Stimulated activated CD8-positive, alpha-beta memory T cell treated with anti-CD3 and anti-CD28 coated beads, Interleukin-4, amount 100 ng/mL, for 24 hours (primary cell): ENCODE measurements at places on chromosomes 12 and 14.

DNA sequence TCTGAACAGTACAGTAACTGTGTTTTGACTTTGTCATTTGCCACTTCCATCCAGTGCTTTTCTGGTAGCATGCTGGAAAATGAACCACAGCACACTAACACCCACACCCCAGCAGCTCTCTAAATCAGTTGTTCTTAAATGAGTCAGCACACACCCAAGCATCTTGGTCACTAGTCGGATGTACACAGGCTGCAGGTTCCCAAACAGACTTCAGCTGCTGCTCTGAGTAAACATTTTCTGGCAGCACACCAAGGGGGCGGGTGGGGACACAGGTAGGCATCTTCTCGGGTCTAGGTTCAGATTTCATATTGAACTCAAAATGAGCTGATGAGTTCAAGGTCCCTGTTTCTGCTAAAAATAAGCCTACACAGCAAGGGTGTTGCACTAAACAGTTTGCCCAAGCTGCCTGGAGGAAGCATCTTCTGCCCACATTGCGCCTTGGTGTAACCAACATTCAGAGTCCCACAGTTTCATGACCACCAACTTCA is 39.8 kb downstream of the IFNG start:
- peak; percentile 62 for DNase-seq

- DNase-seq = no peak
Measured at GRCh38 chr12:45379261-45379660, 163.4 kb downstream of the ANO6 start.

DNA sequence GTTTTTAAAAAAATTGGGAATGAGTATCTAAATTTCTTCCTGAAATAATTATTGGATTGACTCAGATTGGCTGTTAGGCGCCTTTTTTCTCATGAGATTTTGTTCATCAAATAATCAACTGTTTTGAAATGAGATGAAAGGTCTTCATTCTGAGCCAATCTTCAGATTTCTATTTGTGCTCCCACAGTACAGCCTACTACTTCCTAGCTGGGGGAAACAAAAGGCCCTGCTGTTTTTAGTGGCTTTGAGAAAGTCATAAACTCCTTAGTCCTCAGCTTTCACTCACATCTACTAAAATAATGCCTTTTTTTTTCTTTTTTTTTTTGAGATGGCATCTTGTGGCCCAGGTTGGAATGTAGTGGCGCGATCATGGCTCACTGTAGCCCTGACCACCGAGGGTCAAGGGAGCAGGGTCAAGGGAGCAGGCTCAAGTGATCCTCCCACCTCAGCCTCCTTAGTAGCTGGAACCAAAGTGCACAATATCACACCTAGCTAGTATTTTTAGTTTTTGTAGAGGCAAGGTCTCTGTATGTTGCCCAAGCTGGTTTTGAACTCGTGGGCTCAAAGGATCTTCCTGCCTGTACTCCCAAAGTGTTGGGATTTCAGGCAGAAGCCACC is 15.2 kb downstream of the NACA start:
- no peak for DNase-seq

GRCh38 chr12:83904175-83904574 is 1008.4 kb downstream of the SLC6A15 start:
- no peak for DNase-seq

GRCh38 chr12:66345956-66346355 is 43.7 kb downstream of the HELB start:
- DNase-seq = no peak

- DNase-seq = no peak
Measured at GRCh38 chr14:61221906-61222305, 59.2 kb downstream of the TMEM30B start.

DNA sequence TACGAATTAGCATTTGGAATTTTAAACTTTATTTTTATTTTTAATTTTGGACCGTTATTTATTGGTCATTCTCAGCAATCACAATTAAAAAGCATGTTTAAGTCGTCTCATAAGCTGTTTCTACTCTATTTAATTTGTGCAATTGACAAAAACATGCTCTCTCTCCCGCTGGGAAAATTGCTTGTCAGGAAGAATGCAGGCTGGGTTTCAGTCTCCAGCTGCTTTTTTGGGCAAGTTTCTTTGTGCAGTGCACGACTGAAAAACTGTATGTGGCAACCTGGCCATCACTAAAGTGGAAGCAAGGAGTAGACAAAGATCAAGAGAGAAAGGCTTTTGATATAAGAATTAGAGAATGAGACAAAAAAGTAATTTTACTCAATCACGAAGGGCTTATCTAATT is 941.5 kb upstream of the MDGA2 start:
- no peak for DNase-seq

DNA sequence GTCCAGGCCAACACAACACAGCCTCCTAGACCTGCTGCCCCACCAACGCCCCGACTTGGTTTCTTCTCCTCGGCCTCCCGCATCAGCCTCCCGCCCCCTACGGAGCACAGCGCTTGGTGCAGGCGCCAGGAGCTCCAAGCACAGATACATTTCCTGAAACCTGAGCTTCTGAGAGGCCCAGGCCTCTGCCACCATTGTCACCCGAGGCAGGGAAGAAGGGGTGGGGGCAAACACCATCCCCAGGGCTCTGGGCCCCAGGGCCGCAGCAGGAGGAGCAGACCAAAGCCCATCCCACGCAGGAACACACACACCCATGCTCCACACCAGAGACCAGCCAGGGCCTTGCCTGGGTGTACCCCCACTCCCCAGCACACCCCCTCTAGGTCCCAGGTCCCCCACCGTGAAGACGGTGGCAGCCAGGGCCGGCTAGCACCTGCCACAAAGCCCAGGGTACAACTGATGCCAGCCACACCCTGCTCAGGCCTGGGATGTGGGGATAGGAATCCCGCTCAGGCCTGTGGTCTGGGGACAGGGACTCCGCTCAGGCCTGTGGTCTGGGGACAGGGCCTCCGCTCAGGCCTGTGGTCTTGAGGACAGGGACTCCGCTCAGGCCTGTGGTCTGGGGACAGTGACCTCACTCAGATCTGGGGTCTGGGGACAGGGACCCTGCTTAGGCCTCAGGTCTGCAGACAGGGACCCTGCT is 5.4 kb downstream of the JAG2 start:
- DNase-seq = no peak

GRCh38 chr12:116015525-116015924 is 262.0 kb downstream of the MED13L start:
- no peak for DNase-seq

- no peak for DNase-seq
Measured at GRCh38 chr14:55025948-55026347, 951 bp downstream of the WDHD1 start.

GRCh38 chr14:103003850-103004249 is 53.5 kb downstream of the CDC42BPB start:
- DNase-seq = no peak

DNA sequence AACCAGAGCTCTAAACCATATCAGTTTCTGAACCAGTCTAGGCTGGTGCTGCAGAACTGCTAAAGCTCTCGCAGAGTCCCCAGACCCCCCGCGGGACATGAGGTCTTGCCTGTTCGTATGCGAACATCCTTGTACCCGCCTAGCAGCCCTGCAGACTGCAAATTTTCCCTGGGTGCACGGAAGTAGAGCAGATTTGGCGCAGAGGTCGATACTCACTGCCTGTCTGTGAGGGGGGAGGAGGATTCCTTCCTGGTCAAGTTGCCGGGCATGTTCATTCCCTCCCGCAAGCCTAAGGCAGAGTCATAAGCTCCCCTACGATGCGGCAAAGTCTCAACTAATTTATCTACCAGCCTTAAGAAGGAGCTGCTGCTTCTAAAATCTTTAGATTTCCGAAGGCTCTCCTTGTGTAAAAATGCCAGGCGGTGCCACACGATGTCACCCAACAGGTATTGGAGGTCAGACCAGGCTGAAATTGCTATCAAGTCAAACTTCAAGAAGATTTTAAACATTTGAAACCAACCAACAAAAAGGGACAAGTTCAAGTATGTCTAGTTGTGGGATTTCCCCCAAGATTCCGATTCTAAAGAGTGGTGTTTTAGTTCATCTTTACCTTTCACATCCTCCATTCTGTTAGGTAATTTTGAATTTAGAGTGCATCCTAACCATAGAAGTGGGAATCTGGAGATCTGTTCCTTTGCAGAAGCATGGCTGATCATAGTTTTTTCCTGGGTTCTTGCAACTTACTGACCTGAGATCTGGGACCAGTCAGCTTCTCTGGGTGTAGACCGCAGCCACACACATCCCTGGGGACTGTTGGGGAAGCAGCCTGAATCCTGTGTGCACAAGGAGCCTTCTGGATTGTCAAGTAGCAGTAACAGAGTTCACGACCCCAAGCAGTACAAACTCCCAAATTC is 1.6 kb upstream of the PAX9 start:
- DNase-seq = no peak

DNA sequence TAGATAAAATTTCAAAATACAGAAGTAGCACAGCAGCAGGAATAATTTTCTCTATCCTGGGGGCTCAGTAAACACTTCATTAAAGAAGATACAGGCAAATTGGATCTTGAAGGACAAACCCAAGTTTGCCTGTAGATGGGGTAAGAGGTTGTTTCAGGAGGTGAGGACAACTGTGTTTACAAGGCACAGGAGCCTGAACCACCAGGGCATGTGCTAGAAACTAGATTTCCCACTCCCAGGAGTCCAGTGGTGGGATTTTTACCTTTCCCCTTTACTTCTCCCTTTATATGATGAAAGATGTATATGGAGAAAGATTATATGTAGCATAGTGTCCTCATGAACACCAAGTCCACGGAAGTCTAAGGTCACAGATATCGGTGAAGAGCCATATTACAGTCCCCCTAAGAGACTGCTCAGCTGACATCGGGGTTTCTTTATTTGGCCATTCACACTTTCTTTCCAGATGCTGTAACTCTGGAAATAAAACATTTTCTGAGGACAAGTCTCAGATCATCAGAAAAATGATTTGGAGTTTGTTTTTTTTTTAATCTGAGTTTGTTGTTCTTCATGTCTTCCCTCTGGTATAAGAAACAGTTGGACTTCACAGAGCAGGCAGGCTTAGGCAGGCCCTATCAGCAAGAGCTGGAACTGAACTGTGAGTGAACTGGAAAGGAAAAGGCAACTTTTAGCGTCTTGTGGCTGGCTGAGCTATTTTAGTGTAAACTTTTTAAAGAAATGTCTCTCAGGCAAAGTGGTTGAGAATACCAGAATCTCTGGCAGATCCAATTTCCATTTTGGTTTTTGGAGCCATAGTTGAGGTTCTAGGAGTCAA is 8.0 kb upstream of the EVL start:
- no peak for DNase-seq

DNA sequence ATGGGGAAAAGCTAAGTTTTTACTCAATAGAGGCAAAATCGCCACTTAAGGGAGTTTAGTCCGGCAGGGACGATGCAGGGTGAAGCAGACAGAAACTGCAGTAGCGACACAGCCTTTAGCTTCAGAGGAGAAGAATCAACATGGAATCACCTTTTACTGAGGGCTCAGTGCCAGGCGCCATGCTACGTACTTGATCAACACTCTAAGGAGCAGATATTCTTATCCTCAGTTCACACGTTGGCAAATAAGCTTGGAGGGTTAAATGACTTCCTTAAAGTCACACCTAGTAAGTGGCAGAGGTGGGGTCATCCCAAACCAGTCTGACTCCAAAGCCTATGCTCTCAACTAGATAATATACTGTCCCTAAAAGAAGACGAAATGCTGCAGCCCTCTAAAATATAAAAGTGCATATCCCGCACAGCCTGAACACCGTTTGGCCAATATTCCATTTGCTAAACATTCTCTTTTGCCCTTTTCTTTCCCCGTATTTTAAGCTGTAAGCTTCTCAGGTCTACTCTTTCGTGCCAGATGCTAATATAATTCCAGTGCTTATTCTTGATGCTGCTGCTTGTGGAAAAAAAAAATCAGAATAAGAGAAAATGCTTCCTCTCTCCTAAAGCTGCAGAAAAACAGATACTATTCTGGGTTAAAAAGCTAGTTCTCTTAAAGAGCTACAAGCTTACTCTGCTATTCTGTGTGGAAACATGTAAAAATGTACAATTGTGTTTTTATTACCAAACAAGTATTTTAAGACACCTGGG is 10.9 kb downstream of the CCDC92 start:
- no peak for DNase-seq

DNA sequence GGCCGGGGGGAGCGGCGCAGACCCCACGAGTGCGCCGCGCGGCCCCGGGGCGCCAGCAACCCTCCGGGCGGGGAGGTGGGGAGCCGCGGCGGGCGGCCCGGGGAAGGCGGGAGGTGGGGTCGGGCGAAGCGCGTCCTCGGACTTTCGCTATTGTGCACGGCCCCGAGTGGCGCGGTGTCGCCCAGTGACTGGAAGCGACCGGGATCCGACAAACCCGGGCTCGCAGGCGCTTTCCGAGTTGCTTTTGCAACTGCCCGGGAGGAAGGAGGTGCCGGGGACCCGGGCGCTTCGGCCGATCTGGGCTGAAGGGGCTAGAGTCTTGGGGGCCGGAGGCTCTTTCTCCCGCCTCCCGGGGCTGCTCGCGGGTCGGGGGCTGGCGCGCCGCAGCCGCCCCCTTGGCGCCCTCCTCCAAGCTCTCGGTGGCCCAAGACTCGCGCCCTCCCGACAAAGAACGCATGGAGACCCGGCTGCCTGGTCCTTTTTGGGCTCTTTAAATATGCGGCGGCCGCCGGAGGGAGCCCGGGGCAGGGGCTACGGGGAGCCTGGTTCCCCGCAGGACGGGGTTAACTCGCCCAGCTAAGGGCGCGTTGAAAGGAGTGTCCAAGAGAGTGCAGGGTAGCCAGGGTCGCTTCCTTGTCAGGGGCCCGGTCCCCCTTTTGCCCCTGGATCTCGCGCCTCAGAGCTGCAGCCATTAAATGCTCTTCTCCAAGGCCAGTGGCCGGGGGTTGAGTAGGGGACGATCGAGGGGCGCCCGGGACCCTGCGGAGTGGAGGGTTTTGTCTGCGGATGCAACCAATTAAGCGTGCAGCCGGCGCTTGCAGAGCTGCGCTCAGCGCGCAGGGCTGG is 1.4 kb downstream of the HMGA2 start:
- no peak for DNase-seq

DNA sequence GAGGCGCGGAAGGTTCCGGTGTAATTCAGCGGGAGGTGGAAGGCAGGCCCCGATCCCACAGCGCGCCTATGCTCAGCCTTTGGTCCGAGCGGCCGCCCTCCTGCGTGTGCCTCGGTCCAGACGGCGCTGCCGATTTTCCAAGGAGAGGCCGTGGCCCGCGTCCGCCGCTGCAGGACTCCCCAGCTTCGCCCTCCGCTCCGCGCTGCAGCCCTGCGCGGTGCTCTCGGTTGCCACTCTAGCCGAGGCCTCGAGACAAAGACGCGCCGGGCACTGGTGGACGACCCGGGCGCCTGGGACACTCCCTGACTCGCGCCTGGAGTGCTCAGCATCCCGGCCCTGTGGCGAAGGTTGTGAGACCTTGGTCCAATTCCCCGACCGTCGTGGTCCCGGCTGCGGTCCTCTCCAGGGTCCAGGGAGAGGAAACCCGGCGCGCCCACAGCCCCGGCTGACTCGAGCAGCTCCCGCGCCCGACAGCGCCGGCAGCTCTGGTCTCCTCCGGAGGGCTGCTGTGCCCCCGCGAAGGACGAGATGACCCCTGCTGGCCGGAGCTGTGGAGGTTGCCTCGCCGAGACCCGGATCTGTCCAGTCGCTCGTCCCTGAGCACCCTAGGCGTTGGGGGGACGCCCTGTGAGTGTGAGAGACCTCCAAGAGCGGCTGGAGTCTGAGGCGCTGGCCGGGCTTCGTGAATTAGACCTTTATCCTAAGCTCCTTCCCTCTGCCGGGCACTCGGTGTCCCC is 6.5 kb downstream of the HOXC12 start:
- no peak for DNase-seq
